T-helper 2 cell (primary cell): ENCODE measurements at places on chromosomes 5 and 9.

DNA sequence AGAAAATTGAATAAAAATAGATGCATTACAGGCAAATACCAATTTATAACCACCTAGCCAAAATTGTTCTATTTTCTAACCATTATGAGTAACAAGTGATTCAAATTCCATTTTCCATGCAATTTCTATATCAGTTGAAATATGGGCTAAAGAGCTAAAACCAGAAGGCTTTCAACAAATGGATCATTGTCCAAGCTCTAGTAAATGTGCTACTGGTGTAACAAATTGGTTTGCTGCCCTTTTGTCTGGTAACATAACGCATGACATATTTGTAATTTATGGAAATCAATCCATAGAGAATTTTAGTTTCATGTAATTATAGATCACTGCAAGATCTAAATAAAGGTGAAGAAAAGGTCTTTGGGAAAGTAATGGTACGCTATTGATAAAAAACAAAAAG is 708.0 kb upstream of the GRAMD2B start:
- DNase-seq, result no peak

DNA sequence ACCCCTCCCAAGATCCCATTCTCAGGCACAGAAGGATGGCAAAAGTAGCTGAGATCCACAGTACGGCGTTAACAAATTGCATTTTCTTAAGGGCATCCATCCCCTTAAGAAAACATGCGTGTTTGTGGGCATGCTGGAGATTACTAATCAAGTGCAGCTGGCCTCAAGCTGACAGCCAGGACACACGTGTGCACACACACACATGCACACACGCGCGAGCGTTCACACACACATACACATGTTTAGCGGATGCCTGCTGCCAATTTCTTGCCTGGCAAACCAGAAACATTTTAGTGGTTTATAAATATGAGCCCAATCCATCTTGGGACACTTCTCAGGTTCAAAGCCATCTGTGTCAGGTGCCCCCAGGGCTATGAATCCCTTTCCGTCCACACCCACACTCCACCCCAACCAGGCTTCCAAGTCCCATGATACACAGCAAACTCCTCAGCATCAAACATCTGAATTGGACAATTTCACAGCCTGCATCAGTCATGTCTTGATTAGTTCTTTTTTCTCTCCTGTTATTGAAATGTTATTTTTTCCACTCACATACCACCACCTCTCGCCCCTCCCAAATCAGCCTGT is 23.5 kb upstream of the SMIM23 start:
- DNase-seq, result no peak

DNA sequence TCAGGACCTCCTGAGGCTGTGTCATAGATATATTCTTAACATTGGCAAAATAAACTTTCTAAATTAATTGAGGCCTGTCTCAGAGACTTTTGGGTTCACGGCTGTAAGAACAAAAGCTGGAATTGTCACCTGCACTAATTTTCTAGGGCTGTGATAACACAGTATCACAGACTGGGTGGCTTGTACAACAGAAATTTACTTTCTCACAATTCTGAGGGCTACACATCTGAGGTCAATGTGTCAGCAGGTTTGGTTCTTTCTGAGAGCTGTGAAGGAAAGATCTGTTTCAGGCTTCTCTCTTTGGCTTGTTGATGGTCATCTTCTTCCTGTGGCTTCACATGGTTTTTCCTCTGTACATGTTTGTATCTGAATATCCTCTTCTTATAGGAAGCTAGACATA is 29.2 kb upstream of the NFIL3 start:
- no peak for DNase-seq

- no peak for DNase-seq
Measured at GRCh38 chr9:130208600-130209347, 36.6 kb downstream of the NCS1 start.

DNA sequence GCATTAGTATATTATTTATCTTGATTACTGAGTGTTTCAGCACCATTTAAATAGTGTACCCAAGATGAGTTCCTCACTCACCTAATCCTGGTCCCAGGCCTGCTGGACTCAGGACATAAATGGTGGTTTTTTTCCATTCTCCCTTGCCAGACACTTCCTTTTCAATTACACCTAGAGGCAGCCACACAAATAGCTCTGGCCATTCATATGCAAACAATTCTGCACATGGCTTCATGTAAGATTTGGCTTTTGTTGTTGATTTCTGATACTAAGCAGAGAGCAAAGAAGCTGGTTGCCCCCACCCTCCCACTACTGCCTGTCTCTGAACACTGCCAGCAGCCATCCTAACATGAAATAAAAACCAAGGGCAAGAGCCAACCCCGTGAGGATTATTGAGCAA is 180.4 kb downstream of the SEMA5A start:
- DNase-seq, result no peak

- DNase-seq, result no peak
Measured at GRCh38 chr5:153881687-153882086, 157.0 kb downstream of the FAM114A2 start.

DNA sequence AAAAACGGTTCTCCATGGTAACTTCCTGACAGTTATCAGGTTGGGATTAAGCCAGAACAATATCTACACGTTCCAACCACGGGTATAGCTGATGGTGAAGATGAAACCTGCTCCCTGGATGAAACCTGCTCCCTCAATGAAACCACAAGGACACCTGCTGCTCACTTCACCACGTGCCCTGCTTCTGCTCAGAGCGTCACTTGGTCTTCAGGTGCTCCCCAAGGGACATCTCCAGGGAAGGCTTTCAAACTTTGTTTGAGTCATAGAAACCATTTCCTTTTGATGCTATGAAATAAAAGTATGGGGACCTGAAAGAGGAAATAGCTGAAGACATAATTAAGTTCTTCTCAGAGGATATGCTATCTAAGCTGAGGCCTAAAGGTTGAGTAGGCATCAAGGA is 242.4 kb downstream of the MED10 start:
- no peak for DNase-seq

- DNase-seq, result no peak
Measured at GRCh38 chr9:113611461-113612215, 148.1 kb downstream of the RGS3 start.

GRCh38 chr5:57199866-57200265 is 26.0 kb downstream of the GPBP1 start:
- no peak for DNase-seq

DNA sequence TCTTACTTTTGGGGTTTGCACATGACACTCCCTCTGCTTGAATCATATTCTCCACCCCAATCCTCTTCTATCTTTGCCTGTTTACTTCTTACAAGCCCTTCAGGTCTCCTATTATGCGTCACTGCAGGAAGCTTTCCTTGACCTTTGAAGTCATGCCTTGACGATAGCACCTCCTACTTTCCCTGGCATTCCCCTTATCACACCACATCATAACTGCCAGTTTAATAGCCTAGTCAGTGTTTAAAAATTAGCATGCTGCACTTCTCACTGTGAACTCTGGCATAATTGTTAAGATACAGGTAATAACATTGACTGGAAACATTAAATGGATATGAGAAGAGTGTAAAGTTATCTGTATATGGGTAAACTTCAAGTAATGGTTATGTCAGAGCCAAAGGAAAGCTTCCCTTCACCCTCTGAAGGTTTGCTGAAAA is 37.1 kb upstream of the CEP120 start:
- DNase-seq, result peak; percentile 34

- no peak for DNase-seq
Measured at GRCh38 chr9:132762896-132763295, 92.6 kb downstream of the GTF3C4 start.

- DNase-seq, result no peak
Measured at GRCh38 chr5:73998489-73998888, 372.5 kb downstream of the ARHGEF28 start.

DNA sequence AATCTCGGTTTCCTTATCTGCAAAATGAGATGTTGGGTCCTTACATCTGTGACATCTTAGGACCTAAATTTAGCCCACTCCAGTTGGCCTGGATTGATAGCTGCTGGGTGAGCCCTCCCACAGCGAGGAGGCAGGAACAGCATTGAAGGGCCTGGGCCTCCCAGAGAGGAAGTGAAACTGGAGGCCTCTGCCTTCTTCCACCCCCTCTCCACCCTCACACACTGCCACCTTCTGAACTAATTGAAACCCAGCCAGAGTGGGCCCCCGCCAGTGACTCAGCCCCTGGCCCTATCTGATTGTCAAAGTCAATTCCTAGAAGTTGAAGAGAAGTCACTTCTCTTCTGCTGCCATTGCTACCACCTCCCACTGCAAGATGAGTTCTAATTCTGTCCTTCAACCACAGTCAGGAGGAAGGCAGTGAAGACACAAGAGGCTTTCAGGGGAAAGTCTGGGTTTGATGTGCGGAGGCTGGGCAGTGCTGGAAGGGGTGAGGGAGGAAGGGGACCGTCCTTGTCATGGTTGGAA is 55.2 kb upstream of the NEK6 start:
- no peak for DNase-seq

DNA sequence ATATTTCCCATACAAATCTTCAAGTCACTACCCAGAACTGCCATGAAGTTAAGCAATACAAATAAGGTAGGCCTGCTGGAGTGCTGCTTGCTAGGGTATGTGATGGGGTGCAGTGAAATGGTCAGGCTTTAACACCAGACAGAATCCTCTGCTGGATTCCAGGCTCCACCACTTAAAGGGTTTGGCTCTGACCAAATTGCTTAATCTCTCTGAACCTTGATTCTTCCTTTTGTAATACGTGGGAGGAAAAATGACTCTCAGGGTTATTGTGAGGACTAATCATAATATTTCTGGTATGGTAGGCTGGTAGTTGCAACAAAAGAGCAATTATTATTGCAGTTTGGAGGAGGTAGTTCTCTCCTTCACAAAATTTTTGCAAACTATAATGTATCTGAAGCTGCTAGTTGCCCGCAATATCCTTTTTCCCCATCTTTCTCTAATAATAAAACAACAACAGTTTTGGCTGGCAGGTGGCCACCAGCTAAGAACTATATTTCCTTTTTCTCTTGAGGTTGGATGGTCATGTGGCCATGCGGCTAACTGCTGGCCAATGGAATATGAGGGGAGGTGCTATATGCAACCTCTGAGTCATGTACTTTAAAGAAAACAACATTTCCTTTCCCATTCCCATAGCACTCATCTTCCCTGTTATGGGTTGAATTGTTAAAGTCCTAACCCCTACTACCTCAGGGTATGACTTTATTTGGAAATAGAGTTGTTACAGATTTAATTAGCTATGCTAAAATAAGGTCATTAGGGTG is 44.1 kb downstream of the CCL28 start:
- no peak for DNase-seq

DNA sequence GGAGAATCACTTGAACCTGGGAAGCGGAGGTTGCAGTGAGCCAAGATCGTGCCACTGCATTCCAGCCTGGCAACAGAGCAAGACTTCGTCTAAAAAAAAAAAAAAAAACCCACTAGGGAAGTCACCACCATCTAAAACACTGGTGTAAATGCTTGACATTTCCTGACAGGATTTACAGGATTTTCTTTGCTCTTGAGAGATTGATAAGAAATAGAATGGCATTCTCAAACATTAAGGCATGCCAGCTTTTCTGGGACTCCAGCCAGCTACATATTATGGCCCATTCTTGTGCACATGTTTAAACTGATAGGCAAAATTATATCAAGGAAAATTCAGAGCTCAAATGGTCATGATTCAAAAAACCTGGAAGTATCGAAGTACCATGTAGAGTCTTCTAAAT is 28.7 kb downstream of the GTF3C4 start:
- no peak for DNase-seq

- no peak for DNase-seq
Measured at GRCh38 chr5:10719965-10720364, 41.1 kb downstream of the DAP start.

- DNase-seq, result no peak
Measured at GRCh38 chr9:120737416-120738165, 23.3 kb upstream of the MEGF9 start.

DNA sequence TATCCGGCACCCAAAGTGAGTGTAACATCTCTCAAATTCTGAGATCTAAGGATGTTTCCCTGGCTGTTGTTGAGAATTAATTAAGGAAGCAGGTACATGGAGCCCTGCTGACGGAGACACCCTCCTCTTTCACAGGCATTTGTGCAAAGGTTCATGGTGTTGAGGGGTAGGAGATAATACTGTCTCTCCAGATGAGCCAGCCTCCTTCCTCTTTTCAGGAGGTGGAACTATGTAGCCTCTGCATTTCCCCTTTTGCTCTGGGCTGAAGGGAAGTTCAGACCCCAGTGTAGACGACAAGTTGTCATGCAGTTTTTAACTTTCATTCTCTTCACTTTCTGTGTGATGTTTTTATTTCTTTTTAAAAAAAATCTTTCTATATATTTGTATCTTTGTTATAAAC is 107.5 kb downstream of the GALNT10 start:
- DNase-seq, result no peak

DNA sequence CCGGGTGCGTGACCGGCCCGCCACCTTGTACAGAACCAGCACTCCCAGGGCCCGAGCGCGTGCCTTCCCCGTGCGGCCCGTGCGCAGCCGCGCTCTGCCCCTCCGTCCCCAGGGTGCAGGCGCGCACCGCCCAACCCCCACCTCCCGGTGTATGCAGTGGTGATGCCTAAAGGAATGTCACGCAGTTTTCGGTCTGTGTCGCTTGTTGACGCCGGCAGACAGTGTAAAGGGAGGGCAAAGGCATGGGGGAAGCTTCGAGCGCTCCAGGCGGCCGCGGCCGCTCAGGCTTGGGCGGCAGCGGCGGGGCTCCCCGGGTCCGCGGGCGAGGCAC is 1.3 kb downstream of the LRRC26 start:
- no peak for DNase-seq

- no peak for DNase-seq
Measured at GRCh38 chr9:38269775-38270174, 122.7 kb upstream of the ALDH1B1 start.

GRCh38 chr5:175895686-175896102 is 24.3 kb downstream of the CPLX2 start:
- DNase-seq, result peak; percentile 63

DNA sequence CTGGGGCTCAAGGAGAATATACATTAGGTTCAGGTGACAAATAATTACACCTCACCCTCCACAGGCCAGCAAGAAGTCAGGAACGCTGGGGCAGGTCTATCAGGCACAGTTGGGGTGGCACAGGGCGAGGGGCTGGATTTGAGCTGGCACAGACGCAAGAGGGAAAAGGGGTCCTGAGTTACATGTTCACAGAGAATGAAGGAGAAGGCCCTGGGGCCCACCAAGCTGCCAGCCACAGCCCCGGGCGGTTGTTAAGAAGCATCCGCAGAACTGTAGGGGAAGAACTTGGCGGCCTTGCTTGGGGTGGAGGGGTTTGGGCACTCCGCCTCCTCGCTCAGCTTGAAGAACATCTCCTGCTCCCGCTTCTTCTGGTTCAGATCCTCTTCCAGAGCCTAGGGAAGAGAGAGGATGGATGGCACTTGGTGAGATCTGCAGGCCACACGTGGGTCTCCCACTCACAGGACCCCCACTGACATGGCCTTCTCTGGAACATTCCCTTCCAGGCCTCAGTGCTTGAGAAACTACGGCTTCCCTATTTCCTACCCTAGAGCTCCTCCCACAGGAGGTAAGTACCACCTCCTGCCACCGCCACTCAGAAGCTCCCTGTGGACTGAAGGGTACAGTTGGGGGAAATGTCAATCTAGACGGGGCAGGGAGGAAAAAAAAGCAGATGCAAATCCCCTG is 38.3 kb upstream of the FBXW11 start:
- no peak for DNase-seq

GRCh38 chr9:133155156-133155555 is 8.6 kb downstream of the GBGT1 start:
- DNase-seq, result no peak

- no peak for DNase-seq
Measured at GRCh38 chr5:150638488-150639376, 1.7 kb upstream of the SYNPO start.
